ENCODE measurements at places on chromosomes 16 and 17.

GRCh38 chr17:68456339-68457167, 743 bp downstream of the WIPI1 start:
- DNase-seq = peak; percentile 88

DNA sequence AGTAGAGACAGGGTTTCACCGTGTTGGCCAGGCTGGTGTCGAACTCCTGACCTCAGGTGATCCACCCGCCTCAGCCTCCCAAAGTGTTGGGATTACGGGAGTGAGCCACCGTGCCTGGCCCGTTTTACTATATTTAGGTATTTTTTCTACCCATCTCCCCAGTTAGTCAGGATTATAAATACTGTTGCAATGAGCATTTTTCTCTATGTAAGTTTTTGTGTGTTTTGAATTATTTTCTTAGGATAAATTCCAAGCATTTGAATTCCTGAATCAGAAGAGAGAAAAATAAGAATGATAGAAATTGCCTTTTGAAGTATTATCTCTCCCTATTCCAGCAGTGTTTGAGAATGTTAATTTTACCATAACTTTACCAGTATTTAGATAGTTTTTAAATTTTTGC, 36.6 kb downstream of the KIAA0513 start:
- no peak for DNase-seq

- DNase-seq = no peak
These were observed 1.1 kb downstream of the C17orf107 start for GRCh38 chr17:4900231-4901107.

- DNase-seq = no peak
These were observed 9.0 kb downstream of the CUEDC1 start for GRCh38 chr17:57945996-57946797.

DNA sequence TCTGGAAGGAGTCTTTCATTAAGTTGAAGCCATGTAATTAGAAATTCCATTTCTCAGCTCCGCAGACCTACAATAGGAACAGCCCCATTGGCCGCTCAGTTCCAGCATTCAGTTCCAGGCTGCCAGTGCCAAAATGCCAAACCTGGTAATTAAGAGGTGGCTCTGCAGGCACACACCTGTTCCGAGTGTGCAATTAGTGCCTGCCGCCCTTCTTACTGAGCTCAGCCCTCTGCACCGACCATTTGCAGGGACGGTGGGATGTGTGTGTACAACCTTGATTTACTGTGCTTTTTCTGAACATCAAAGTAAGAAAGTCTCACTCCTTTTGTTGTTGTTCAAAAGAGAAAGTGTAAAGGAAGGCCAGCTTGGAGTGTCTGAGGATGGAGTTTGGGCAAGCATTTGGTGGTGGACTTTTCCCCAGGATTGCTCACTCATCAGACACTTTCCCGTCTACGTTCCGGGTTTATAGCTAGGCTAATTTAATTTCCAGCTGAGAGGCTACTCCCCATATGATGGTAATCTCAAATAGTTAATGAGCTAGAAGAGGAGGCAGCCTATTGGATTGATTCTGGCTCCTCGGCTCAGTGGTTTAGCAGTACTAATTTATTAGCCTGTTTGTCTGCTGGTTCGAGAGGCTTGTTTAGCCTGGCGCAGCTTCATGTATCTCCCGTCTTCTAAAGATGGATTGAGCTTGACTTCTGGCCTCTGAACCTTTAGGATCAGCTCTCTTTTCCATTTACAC, 20.0 kb downstream of the HS3ST3B1 start:
- no peak for DNase-seq

GRCh38 chr17:21095735-21096134, 31.0 kb upstream of the DHRS7B start:
- no peak for DNase-seq

DNA sequence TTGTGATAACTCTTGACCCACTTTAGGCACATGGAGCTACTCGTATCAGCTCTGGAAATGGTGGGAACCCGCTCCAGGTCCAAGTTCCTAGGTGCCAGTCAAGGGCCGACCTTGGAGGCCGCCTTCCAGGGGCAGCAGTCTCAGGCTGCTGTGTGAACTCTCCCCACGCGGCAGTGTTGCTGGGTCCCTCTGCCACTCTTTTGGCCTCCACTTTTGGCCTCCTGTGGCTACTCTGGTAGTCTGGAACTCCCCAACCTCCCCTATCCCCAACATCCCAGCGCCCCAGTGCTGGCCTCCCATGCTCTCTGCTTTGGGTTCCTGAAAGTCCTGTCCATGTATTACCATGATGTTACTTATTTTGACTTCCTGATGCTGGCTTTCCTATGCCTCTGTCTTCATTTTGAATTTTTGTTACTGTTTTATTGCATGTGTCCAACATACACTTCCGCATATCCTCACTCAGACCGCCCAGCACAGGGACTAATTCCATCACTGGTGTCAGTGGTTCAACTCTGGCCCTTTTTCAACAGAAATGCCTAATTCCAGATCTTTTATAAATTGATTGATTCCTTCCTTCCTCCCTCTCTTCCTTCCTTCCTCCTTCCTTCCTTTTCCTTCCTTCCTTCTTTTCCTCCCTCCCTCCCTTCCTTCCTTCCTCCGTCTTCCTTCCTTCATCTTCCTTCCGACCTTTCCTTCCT, 44.1 kb downstream of the COX4I1 start:
- DNase-seq = no peak

- no peak for DNase-seq
These were observed 3.3 kb downstream of the TPSD1 start for GRCh38 chr16:1258906-1259759.
